ENCODE measurements at places on chromosomes 3 and 15.

- H3K4me3 ChIP-seq = no peak overlapping the region
- H3K27ac ChIP-seq = no peak overlapping the region
- no peaks in the 10 kb centered on the region for H3K4me1 ChIP-seq
Observed at GRCh38 chr3:64909757-64910467, 222.1 kb upstream of the ADAMTS9 start.

DNA sequence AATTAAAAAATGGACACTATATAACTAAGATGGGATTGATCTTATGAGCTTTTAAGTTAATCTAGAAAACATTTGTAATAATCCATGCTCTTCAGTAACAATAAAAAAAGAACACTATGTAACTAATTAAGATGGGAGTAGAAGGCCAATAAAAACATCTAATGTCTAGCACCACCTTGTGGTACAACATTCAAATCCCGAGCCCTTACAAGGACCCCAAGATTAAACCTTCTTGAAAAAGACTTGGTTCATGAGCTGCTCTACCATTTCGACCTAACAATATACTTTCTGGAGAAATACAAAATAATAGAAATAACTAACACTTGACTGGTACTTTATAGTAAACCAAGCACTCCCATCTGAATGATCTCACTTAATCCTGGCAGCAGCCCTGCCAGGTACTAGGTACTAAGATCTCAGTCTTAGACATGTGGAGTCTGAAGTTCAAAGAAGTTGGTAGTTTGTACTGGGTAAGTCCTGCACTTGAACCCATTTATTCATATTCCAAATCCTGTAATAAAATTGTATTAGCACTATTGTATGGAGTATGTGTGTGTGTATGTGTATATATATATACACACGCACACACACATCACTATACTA, 21.8 kb downstream of the METTL6 start:
- H3K36me3 ChIP-seq = no peaks in the 10 kb centered on the region
- H3K27me3 ChIP-seq = no peaks in the 10 kb centered on the region
- no peak for DNase-seq
- no peaks in the 10 kb centered on the region for H3K4me1 ChIP-seq

DNA sequence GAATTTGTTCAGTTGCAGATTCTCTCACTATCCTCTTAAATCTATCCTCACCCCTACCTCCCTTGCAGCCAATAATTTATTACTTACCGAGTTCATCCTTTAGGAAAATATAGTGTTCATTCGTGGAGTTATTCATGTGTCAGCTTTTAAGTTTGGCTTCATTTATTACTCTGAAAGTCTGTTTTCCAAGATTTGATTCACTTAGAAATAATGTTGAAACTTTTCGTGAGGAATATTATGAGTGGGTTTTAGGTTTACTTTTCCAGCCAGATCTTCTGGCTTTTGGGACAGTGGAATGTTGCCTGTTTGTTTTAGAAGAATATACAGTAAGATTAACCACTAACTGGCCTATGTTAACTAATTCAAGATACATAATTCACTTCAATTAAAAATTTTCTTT, 161.0 kb upstream of the CGNL1 start:
- no peaks in the 10 kb centered on the region for H3K36me3 ChIP-seq
- H3K4me3 ChIP-seq = no peak overlapping the region
- DNase-seq = no peak
- H3K27me3 ChIP-seq = no peaks in the 10 kb centered on the region
- H3K4me1 ChIP-seq = peaks cover 13% of the 10 kb centered on the region

DNA sequence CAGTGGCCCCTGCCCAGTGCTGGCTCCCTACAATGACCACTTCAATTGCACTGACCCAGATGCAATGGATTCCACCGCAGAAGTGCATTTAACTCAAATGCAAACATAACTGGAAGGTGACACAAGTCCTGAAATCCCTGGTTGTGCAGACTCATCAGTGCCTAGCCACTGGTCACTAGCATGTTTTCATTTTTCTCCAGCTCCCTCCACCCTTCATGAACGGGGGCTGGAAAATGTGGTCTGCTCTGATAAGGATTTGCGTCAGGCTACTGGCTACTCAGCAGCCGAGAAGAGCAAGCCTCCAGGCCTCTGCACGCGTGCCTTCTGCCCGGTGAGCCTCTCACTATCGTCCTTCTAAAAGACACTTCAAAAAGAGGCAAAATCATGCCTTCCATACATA, 27.4 kb upstream of the FURIN start:
- no peak for DNase-seq
- H3K27ac ChIP-seq = no peak overlapping the region
- H3K4me1 ChIP-seq = peaks cover 31% of the 10 kb centered on the region
- H3K4me3 ChIP-seq = no peak overlapping the region
- no peaks in the 10 kb centered on the region for H3K27me3 ChIP-seq

- no peaks in the 10 kb centered on the region for H3K27me3 ChIP-seq
- H3K4me3 ChIP-seq = no peak overlapping the region
- DNase-seq = peak; percentile 60
- H3K4me1 ChIP-seq = peaks cover 11% of the 10 kb centered on the region
- no peak overlapping the region for H3K27ac ChIP-seq
- no peaks in the 10 kb centered on the region for H3K36me3 ChIP-seq
Observed at GRCh38 chr15:31302778-31303725, 23.6 kb upstream of the KLF13 start.

DNA sequence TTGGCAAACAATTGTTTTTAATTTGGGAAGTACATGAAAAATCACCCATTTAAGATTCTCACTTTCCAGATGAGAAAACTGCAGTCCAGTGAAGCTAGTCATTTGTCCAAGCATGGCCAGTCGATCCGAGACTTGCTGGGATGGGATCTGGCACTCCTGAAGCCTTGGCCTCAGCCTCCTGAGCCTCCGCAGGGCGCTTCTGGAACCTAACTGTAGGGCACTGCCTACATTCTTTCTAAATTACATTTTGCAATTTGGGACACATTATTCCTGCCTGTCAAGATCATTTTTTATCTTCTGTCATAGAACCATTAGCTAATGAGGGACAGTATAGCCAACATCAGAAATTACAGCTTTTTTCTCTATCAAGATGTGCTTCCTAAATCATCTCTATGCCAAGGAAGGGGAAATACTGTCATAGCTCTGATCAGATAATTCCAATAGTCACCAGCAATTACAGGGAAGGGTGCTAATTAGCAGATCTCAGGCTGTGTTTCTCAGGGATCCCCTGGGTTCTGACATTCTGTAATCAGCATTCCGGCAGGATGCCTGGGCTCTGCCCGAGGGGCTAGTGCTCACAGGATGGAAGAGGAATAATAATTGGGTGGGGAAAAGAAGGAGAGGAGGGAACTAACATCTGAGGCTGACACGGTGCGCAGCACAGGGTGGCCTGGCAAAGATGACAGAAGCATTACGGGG, 28.3 kb downstream of the ANAPC13 start:
- no peaks in the 10 kb centered on the region for H3K36me3 ChIP-seq
- H3K4me1 ChIP-seq = no peaks in the 10 kb centered on the region
- no peak overlapping the region for H3K27ac ChIP-seq
- no peaks in the 10 kb centered on the region for H3K27me3 ChIP-seq

- H3K27ac ChIP-seq = no peak overlapping the region
- H3K4me1 ChIP-seq = no peaks in the 10 kb centered on the region
- no peaks in the 10 kb centered on the region for H3K27me3 ChIP-seq
- no peak overlapping the region for H3K4me3 ChIP-seq
Observed at GRCh38 chr15:36959746-36960145, 140.6 kb downstream of the MEIS2 start.

DNA sequence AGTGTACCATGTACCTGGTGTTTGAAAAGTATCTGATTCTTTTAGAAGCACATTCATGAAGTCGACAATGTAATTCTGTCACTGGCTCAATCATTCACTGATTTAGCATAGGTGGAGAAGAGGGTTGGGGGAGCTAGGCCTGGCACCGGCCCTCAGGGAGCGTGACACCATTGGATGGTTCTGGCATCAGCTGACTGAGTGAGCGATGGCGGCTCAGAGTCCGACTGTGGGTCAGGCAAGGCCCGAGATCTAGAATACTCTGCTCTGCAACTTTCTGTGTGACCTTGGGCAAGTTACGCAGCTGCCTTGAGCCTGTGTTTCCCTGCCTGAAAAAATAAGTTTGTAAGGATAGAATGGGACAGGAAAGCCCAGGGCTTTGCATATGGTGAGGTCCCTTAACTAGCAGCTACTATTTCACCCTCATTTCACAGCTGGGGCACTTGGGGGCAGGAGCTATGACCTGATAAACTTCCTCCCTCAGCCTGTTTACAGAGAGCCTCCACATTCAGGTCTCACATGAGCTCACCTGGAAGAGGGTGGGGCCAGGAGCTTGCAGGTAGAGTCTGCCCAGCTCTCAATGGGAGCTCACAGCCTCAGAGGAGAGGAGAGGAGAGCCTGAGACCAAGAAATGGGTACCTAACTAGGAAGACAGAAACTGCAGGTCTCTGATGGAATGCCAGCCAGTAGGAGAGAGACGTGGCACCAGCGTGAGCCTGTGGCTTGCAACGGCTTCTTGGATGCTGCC, 153.7 kb upstream of the TLE3 start:
- DNase-seq = no peak
- no peaks in the 10 kb centered on the region for H3K27me3 ChIP-seq
- H3K4me3 ChIP-seq = no peak overlapping the region
- no peaks in the 10 kb centered on the region for H3K36me3 ChIP-seq

- no peaks in the 10 kb centered on the region for H3K36me3 ChIP-seq
- no peaks in the 10 kb centered on the region for H3K27me3 ChIP-seq
- no peaks in the 10 kb centered on the region for H3K4me1 ChIP-seq
- H3K4me3 ChIP-seq = no peak overlapping the region
- H3K27ac ChIP-seq = no peak overlapping the region
- DNase-seq = no peak
Observed at GRCh38 chr3:105158286-105158685, 208.4 kb upstream of the ALCAM start.

DNA sequence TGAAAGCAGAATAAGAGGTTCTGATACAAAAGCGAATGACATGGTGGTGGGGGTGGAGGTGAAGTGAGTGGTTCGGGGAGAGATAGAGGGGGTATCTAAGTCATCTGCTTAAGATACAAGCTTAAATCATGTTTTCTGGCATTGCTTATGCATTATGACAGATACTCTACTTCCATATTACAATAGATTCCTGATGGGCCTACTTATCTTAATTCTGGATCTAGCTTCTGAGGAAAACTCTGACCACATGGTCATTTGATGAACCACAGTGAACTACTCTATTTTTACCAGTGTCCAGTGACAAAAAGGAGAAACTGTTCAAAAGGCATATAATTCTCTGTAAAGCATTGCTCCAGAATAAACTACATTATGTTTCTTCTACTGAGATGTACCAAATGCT, 673.7 kb upstream of the CCDC54 start:
- DNase-seq = no peak
- no peak overlapping the region for H3K4me3 ChIP-seq
- H3K27me3 ChIP-seq = no peaks in the 10 kb centered on the region

DNA sequence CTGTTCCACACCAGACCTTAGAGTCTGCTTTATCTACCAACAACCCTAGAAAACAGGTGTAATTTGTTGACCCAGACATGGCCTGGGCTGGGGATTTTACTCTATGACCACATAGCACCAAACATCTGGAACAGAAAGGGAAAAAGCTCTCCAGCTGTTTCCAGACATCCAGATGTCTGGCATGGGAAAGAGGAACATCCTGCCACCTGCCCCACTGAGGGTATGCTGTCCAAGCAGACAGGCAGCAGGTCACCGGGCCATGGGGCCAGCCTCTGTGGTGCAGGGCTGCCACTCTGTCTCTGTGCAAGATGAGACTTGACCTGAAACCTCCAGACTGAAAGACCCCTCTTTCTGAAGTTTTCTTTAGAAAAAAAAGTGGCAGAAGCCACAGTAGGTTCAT, 359.3 kb upstream of the ICE2 start:
- H3K36me3 ChIP-seq = no peaks in the 10 kb centered on the region
- no peaks in the 10 kb centered on the region for H3K4me1 ChIP-seq
- H3K27ac ChIP-seq = no peak overlapping the region

DNA sequence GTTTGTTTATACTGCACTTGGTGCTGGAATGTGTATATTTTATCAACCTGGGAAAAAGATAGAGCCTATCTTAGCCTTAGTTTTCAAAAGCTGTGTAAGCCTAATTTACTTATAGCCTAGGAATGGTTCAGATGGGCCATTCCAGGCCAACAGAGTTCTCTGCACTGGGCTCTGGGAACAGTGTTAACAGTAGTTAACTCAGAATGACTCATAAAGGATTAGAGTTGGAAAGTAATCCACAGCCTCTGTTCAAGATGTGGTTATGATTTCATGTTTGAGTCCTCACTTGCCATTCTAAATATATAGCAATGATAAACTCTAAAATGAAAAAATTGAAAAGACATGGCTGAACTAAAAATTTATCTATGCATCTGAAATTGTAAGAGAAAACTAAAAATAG, 22.6 kb upstream of the PEX5L start:
- H3K4me3 ChIP-seq = no peak overlapping the region
- H3K27ac ChIP-seq = no peak overlapping the region
- no peak for DNase-seq

DNA sequence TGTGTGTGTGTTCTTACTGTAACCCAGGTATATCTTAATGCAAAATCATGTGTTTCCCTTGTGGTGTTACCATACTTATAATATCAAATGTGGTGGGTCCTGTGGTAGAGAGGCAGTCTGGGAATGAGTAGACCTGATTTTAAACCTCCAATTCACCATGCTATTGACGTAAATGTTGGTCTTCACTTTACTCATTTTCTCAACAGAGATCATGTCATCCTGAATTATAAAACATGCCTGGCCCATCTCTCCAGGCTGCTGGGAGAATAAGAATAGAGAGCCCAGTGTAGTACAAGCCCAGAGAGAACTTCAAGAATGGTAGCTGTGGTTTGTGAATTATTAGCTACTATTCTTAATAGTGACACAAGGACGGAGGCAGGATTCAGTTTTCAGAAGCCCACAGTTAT, 88.1 kb downstream of the MBNL1 start:
- DNase-seq = no peak
- no peaks in the 10 kb centered on the region for H3K4me1 ChIP-seq
- H3K27ac ChIP-seq = no peak overlapping the region
- H3K4me3 ChIP-seq = no peak overlapping the region

DNA sequence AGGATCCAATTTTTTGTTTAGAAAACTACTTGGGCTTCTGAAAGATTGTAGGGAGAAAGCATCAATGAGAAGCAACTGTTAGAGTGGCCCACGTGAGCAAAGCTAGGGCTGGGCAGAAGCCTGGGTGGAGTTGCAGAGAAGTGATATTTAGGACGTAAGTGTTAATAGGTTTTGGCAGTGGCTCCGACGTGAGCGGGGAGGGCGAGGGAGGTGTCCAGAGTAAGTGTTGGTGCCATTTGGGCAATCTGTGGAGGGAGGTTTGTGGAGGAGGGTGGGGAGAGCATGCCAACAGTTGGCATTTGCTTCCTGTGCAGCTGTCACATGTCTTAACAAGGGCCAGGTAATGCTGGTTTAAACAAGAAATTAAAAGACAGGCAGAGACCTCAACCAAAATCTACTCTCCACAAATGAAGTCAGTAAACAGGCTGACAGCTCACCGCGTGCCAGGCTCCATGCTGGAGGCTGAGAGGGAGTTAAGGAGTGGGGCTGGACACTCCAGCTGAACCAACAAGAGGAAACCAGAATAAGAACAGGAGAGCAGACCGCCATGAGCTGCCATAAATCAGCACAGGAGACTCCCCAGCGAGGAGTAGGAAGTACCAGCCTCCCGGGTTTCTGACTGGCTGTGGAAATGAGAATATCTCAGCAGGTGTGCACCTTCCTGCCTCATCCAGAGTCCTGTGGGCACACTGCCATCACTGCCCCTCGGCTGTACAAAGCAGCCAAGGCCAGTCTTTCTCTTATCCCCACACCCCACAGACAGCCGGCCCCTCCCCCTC, 232.6 kb downstream of the ABHD5 start:
- no peak overlapping the region for H3K4me3 ChIP-seq
- H3K36me3 ChIP-seq = no peaks in the 10 kb centered on the region
- no peak for DNase-seq

All from Peyer's patch (tissue), 4 donors.